A673 (cell line): ENCODE measurements at places on chromosomes 3 and 15. TPM values are rescaled to one million over a fixed set of nuclear protein-coding genes. Genes with fewer than 3 reads are reported as not detected.

GRCh38 chr15:85397151-85397550 is 16.7 kb downstream of the AKAP13 start:
- DNase-seq: no peak

DNA sequence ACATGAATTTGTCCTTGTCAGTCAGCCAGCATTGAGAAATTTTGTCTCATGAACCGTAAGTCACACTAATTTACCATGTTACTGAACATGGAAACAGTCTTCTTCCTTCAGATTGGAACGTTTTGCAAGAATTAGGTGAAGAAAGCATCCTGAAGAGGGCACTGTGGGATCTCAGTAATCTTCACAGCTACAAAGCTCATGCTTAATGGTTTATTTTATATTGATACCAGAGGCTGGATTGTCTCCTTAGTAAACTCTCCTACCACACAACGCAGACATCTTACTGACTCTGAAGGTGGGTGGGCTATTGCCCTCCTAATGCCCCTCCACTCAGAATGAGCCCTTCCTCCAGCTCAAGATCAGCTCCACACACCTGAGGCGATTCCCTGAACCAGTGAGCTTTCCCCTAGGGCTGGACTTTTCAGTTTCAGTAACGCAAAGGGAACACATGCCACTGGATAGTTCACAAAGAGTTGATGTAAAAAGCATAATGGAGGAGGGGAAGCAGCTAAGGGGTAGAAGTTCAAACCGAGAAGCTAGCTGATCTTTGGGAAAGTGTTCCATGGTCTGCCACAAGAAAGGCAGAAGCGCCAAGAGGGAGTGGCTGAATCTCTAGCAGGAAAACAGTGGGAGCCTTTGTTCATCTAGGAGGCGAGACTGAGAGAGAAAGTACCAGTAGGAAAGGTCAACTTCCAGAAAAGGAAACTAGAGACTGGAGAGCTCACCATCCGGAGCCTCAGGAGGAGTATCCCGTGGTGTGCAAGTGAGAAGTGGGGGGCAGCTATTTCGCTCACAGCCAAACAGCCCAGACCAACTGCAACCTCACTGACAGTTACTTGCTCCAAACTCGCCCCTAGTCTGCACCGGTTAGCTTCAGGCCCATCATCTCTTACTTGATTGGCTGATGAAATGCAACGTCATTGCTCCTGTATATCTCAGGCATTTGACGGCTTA is at the start of gene SLC9C1:
SLC9C1 (minus strand) TSS at position 849 of the 954 bp plus-strand sequence. CDS start 7,425 bp downstream, outside the sequence.
- DNase-seq: peak; percentile 77

DNA sequence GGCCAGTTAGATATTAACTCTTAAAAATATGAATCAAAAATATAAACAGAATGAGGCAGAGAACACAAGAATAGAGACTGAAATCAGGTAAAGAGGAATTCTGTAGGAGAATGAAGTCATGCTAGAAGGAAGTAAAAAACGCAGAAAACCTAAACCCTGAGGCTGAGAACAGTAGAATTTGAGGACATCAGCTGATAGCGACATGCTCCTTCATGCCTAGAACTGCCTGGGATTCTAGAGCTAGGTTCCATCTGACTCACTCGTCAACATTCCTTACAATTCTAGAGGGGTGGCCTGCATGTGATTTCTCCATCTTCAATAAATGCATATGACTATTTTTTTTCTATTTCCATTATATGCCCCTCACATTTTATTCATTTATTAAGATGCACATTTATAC is 343.0 kb downstream of the ROBO1 start:
- DNase-seq: no peak

GRCh38 chr3:44109771-44110361 is 131.8 kb upstream of the TOPAZ1 start:
- peak; percentile 14 for DNase-seq

GRCh38 chr15:36948982-36949381 is 151.4 kb downstream of the MEIS2 start:
- no peak for DNase-seq

GRCh38 chr3:57227930-57228751 is 612 bp downstream of the APPL1 start:
- peak; percentile 39 for DNase-seq

DNA sequence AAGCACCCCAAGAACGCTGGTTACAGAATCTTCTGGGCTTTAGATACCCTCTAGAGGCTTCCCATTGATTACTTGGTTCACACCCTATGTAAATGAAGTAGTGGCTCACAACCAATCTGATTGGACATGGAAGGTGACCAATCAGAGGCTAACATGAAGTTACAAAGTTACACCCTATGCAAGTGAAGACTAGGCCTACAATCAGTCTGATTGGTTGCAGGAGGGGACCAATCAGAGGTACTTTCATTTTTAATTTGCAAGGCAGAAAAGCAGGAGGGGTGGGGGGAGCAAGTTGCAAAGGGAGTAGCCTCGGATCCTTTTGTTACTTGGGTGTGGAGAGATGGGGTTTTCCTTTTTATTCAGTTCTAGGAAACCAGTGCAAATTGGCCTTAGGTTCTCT is 11.1 kb upstream of the RTP2 start:
- DNase-seq: peak; percentile 71

DNA sequence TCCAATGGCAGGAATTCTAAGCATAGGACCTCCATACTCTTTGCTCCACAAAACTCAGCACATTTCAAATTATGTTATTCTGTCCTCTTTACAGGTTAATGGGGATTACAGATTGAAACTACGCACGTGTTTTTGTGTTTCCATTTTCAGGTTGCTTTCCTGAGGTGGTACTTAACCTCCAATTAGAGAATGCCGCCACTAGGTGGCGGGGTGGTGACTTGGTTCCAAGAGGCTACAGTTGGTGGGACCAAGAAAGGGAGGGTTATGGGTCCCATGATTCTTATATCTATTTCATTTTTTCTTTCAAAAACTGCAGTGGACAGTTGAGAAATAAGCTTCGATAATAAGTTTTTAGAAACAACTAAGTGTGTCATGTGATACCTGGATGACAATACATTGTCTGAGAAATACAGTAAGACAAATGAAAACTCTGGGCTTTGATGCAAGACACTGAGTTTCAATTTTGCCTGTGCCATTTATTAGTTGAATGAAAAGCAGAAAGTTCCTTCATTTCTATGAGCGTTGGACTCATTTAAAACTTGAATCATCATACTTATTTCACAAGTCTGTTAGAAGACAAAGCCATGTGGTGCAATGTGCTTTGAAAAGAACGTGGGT is 539.0 kb downstream of the FGF12 start:
- DNase-seq: peak; percentile 71

DNA sequence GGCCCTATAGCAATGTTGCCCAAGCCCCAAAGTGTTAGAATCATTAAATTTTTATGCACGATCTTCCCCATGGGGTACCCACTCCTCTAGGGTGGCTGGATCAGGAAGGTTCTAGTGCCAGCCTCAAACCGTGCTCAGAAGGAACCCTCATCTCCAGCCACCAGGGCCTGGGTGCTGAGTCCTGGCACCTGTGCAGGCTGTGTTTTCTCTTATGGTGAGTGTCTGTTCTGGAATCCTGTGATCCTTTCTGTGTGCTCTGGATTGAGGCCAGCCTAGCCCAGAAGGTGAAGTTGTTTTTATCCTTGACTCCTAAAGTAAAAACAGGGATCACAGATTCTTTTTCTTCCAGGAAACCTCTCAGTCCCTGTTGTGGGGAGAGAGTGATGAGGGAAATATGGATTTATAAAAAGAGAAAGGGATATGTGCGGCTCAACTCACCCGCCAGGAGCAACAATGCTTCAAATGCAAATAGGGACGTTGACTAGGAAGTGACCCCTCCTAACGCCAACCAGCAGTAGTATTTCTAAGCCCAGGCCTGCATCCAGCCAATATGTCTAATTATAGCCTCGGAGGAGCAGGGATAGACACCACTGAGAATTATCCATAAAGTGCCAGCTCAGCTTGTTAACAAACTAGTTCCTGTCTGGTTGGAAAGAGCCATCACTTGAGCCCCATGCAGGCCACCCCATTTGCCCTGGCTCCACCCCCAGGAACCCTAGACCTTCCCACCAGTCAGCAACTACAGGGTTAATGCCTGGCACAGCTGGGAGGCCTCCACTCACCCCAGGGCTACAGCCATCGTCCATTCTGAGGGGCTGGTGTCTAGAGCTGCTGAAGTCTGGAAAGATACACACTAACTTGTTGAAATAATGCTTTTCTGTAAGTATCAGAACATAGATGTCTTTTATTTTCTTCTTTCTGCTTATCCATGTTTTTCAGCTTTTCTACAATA is 513.5 kb upstream of the PROK2 start:
- DNase-seq: no peak

The SCAMP2 gene
- 77.9 and 94.4 TPM in 2 replicates for total RNA-seq

The CCDC54 gene
- not detected in 2 replicates for total RNA-seq

The PAQR9 gene
- total RNA-seq: 0.19 and 0.28 TPM in 2 replicates

The CGNL1 gene
- total RNA-seq: 0.58 and 1.1 TPM in 2 replicates
